Upper lobe of right lung (tissue), 1 donor: ENCODE measurements at places on chromosomes 16 and 17. TPM values are rescaled to one million over a fixed set of nuclear protein-coding genes. Genes with fewer than 3 reads are reported as not detected.

The BCL6B gene
- 42.6 TPM for total RNA-seq

The TMEM208 gene
- total RNA-seq, result 39.3 TPM

The HP gene
- 94.2 TPM for total RNA-seq

DNA sequence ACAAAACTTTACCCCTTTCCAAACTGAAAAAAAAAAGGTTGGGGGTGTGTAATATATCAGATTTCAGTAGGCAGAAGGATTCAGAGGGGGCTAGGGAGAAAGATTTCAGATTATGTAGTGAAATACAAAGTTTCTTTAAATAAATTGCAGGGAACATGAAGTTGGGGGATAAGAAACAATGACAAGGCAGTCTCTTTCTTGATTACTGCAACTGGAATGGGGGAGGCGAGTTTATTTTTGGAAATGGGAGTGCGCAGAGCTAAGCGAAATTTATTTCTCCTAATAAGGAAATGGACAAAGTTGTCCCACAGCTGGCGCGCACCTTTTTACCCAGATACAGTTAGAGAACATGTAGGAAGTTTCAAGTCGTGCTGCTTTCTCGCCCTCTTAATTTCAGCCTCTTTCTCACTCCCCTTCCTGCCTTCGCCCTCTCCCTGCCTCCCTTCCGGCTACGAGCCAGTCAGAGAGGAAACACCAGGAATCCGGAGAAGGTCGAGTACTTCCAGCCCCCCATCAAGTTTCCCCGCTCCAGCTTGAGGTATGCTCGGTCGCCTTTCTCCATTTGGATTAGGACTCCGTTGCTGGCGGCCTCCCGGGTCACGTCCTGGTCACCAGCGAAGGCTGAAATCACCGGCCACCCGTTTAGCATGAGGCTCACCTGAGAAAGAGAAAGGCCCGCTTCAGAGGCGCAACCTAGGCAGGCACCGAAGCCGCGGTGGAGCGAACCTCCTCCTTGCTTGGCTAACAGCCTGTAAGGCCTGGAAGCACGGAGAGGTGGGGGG is 2.5 kb downstream of the CBLN1 start:
- no peak for DNase-seq

DNA sequence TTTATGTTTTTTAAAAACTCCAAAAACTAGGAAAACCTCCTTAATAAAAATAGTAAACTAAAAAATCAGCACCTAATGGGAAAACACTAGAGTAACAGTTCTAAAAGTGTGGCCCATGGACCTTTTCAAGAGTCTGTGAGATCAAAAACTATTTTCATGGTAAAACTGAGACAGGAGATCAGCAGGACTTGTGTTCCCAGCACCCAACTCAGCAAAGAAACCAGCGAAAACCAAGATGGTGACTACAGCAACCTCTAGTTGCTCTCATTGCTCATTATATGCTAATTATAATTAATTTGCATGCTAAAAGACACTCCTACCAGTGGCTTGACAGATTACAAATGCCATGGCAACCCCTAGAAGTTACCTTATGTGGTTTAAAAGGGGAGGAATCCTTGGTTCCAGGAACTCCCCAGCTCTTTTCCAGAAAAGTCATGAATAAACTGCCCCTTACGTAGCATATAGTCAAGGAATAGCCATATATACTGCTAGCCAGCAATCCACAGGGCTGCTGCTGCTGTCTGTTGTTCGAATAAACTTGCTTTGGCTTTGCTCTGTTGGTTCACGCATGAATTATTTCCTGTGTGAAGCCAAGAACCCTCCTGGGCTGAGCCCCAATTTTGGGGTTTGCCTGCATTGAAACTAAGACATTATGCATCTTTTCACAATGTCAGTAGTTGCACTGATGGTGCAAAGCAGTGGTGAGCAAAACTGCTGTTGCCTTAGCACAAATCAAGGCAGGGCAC is 12.4 kb downstream of the CMTR2 start:
- no peak for DNase-seq
